Activated CD4-positive, alpha-beta T cell treated with anti-CD3 and anti-CD28 coated beads, Interleukin-2, amount 50 U/mL, for 24 hours (primary cell): ENCODE measurements at places on chromosomes 4 and X.
A peak's percentile ranks its signal among the peaks of the same experiment; 100 is the strongest.

- DNase-seq: no peak
Measured at GRCh38 chr4:102500352-102500695, 835 bp upstream of the NFKB1 start.

GRCh38 chrX:34631479-34632220 lies 25.4 kb downstream of the TMEM47 start:
- DNase-seq: no peak

DNA sequence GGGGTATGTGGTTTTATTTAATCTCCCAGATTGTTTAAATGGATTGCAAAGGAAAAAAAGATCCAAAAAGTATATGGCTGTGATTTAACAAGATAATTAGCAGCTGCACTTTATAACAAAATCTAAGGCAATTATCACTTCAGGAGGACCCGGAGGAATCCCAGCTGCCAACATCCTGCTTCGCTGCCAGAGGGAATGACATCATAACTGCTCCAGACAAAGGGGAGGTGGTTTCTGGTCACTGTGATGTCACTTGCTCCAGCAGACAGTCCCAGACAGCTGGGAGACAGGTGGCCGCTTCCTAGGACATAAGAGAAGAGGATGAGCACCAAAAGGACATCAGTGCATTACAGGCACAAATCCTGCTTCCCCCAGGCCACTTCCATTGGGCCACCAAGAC lies 371.0 kb downstream of the BCOR start:
- no peak for DNase-seq

GRCh38 chrX:40570346-40571093 lies 10.2 kb upstream of the ATP6AP2 start:
- DNase-seq: peak; percentile 4

DNA sequence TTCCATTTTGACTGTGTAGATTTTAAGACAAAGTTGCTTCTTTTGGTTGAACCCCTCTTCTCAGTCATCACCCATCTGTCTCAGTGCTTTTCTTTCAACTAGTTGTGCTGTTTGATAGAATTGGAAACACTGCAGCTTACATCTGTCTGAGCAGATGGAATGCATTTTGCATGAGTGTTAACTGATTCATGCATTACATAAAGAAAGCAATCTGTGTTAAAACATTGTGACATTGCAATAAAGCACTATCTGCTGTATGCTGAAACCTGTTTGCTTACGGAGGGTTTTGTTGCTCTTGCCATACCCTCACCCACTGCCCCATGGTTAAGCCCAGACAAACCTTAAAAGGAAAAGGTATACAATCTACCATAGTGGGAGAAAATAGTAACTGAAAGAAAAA lies 47.4 kb downstream of the NRK start:
- DNase-seq: no peak

DNA sequence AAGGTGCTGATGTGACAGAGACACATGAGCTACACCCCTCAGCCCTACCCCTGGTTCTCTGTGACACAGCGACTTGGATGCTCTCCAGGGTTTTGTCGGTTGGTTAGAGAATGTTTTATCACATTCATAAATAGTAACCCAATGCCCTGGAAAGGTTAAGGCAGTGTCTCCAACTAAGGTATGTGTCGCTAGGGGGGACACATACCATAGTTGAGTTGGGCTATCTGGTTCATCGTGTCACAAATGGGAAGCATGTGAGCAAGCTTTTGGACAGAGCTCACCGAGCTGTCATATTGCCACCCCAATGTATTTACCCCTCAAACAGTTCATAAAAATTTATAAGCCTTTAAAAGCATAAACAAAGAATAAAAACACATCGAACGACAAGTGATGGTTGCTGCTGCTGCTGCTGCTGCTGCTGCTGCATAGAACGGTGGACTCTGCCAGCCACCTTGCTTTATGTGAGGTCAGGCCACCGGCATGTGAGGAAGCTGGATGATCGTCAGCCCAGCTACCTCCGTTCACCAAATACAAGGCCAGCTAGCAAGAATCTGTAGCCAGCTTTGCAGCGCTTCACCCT lies 55.9 kb downstream of the STOX2 start:
- DNase-seq: no peak

- DNase-seq: no peak
Measured at GRCh38 chr4:128528793-128529553, 241.4 kb upstream of the PGRMC2 start.

DNA sequence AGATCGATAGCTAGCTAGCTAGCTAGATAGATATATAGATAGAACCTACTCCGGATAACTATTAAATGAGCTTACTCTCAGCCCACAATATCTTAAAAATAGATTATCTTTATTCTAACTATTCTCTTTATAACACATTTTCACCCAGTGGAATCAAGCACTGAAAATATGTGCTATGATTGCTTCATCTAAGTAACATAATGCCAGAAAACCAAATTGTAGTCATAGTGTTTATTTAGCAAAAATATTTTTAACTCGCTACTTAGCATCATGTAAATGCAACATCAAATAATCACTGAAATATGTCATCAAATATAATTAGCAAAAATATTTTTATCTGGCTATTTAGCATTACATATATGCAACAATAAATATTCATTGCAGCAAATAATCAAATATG lies 1.5 kb downstream of the TMEM156 start:
- DNase-seq: no peak

DNA sequence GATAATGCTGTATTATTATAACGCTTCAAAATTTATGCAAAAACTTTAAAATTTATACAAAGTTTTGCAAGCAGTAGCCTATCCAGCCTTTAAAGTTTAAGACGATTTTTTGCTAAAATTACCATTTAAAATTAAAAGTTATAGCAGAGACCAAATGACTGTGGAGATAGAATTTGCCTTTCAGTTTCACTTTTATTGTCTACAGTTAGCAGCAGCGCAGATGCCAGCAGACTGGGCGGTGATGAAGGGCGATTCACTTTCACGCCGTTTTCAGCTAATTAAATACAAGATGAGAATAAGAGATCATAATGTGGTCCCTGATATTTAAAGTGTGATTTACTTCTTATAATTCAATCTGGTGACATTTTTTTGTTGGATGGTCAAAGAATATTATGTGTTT lies 1381.5 kb upstream of the ADGRL3 start:
- no peak for DNase-seq

GRCh38 chrX:13906093-13906492 lies 89.2 kb upstream of the GPM6B start:
- DNase-seq: no peak

GRCh38 chr4:8763966-8764901 lies 107.4 kb downstream of the HMX1 start:
- DNase-seq: no peak

DNA sequence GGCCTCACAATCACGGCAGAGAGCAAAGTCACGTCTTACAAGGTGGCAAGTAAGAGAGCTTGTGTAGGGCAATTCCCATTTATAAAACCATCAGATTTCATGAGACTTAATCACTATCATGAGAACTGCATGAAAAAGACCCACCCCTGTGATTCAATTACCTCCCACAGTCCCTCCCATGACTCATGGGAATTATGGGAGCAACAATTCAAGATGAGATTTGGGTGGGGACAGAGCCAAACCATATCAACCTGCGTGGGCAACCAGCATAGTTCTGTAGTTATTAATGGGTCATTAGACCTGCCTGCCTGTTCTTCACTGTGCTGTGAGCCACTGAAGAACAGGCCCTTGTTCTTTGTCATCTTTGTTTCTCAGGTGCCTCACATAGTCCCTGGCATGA lies 593.7 kb upstream of the BOD1L1 start:
- DNase-seq: no peak
